ENCODE measurements at places on chromosomes 1 and 21. TPM values are rescaled to one million over a fixed set of nuclear protein-coding genes. Genes with fewer than 3 reads are reported as not detected.

- H3K36me3 ChIP-seq: peaks cover 30% of the 10 kb centered on the region
- no peak overlapping the region for H3K4me3 ChIP-seq
- no peaks in the 10 kb centered on the region for H3K4me1 ChIP-seq
- H3K27ac ChIP-seq: no peak overlapping the region
- H3K27me3 ChIP-seq: no peaks in the 10 kb centered on the region
Observed at GRCh38 chr1:176119549-176119948, 87.5 kb downstream of the COP1 start.

DNA sequence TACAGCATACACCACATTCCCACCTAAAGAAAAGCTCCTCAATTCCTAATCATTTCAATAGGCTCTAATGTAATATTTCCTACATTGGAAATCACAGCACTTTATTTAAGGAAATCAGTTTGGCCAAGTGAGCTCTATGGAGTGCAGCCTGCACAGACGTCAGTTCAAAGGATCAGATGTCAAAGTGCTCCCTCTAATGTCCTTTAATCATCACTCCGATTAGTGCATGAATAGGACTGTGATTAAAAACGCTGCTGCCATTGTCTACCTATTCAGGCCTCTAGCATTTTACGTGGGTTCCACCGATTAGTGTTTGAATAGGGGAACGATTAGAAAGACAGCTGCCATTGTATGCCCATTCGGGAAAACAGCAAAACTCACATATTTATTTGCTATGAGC, 50.2 kb downstream of the DPYD start:
- DNase-seq: no peak
- no peaks in the 10 kb centered on the region for H3K36me3 ChIP-seq
- no peaks in the 10 kb centered on the region for H3K4me1 ChIP-seq
- no peak overlapping the region for H3K27ac ChIP-seq
- no peaks in the 10 kb centered on the region for H3K27me3 ChIP-seq
- H3K4me3 ChIP-seq: no peak overlapping the region

GRCh38 chr1:17984583-17984982, 123.0 kb upstream of the IGSF21 start:
- no peak overlapping the region for H3K4me3 ChIP-seq
- no peaks in the 10 kb centered on the region for H3K36me3 ChIP-seq
- H3K27me3 ChIP-seq: peaks cover 16% of the 10 kb centered on the region
- DNase-seq: no peak

- no peaks in the 10 kb centered on the region for H3K27me3 ChIP-seq
- no peaks in the 10 kb centered on the region for H3K36me3 ChIP-seq
- no peak for DNase-seq
- H3K27ac ChIP-seq: no peak overlapping the region
Observed at GRCh38 chr1:225933072-225933471, 7.9 kb downstream of the LEFTY2 start.

DNA sequence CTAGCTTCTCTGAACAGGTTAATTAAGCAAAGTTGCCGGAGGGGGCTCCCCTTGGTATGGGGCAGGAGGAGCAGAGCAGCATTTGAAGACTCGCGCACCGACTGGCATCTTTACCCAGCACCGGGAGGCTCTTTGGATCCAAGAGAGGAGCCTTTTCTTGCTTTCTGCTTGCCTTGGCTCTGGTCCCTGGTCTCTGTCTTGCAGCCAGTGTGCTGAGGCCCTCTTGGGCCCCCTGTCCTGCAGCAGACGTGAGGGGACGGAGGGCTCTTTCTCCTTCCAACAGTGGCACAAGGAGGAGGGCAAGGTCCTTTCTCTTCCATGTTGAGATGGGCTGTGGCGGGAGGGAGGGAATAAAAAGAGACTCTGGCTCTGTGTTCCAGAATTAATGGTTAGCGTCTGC, 45.6 kb downstream of the ZBTB18 start:
- DNase-seq: no peak
- no peaks in the 10 kb centered on the region for H3K36me3 ChIP-seq
- H3K27ac ChIP-seq: no peak overlapping the region
- no peaks in the 10 kb centered on the region for H3K27me3 ChIP-seq
- H3K4me3 ChIP-seq: no peak overlapping the region
- H3K4me1 ChIP-seq: no peaks in the 10 kb centered on the region

DNA sequence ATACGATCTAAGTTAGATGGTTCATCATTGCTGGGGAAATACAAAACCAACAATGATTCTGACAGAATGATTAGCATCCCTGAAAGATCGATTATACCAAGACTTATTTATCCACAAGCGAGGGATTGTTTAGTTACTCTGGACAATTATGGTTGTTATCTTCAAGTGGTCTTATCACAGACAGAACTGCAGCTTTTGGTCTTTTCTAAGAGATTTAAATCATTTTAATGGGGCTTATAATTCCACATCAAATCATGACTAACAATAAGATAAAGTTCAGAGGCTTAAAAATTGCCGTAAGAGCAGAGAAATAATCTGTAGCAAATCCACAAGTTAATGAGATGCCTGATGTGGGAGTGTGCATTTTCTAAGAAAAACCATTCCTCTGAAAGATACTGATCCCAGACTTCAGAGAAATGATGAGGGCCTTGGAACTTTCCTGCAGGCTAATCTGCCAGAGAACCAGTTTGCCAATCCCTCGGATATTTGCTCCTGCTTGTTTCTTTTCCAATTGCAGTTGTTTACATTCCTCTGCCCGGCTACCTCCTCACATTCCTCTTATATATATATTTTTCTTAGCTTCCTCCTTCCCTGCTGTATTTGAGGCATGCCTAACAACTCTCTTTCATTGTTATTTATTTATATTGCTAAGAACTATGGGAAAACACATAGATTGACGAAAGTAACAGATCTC, 134.8 kb downstream of the BACH1 start:
- no peak overlapping the region for H3K4me3 ChIP-seq
- H3K27me3 ChIP-seq: no peaks in the 10 kb centered on the region
- no peaks in the 10 kb centered on the region for H3K4me1 ChIP-seq
- H3K27ac ChIP-seq: no peak overlapping the region
- no peak for DNase-seq
- H3K36me3 ChIP-seq: no peaks in the 10 kb centered on the region

DNA sequence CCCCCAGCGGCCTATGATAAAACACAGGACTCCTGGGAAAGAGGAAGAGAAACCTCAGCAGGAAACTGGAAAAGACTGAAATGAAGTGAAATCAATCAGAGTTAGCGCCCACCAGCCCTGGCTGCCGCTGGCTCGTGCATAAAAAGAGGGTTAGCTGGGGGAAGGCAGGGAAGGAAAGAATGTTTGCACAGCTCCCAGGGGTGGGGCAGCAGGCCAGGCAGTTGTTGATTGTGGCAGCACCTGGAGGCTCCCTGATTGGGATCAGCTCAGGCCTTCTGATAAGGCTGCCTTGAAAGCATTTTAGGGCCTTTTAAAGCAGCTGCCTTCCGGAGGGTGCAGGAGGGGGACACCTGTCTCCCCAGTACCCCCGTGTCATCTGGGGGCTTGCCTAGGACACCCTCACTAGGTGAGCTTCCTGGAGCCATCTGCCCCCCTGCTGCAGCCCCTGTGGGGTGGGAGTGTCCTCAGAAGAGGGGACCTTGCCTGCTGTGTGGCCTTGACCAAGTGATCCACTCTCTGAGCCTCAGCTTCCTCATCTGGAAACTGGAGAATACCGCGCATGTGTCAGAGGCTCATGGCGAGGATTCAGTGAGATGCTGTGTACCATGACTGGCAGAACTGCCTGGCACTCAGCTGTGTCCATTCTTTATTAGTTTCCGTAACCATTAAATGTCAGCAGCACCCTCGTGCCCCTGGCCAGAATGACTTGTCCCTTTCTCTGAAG, 6.6 kb downstream of the EPHB2 start:
- no peaks in the 10 kb centered on the region for H3K36me3 ChIP-seq
- no peak overlapping the region for H3K4me3 ChIP-seq
- H3K4me1 ChIP-seq: peaks cover 3% of the 10 kb centered on the region
- H3K27me3 ChIP-seq: no peaks in the 10 kb centered on the region
- no peak for DNase-seq
- no peak overlapping the region for H3K27ac ChIP-seq

DNA sequence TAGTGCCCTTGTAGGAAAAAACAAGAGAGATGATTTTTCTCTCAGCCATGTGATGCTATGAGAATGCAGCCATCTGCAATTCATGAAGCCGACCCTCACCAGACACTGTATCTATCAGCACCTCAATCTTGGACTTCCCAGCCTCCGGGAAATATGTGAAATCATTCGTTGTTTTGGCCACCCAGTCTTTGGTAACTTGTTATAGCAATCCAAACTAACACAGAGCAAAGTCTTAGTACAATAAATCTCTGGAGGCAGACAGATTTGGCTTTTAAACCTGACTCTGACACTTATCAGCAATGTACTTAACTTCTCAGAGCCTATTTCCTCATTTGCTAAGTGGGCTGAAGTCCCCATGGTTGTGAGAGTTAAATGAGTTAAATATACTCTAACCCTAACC, 5.1 kb upstream of the MED18 start:
- H3K4me3 ChIP-seq: no peak overlapping the region
- no peak for DNase-seq
- H3K27me3 ChIP-seq: no peaks in the 10 kb centered on the region
- no peaks in the 10 kb centered on the region for H3K36me3 ChIP-seq
- H3K27ac ChIP-seq: no peak overlapping the region

DNA sequence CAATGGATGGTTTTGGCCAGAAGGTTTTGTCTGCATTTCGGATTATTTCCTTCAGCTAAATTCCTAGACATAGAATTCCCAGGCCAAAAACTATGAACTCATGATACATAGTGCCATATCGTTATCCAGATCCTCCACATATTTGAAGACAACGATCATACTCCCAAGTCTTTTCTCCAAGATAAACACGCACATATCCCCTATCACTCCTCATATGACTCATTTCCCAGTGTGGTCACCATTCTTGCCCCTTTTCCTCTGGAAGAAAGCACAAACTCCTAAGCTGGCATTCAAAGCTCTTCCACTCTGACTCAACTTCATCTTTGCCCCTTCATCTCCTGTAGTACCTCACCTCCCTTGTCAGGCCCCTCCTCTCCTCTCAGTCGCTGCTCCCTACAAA, 277.6 kb downstream of the PLPP3 start:
- H3K27me3 ChIP-seq: no peaks in the 10 kb centered on the region
- DNase-seq: no peak
- no peaks in the 10 kb centered on the region for H3K4me1 ChIP-seq

Gene INKA2
- 1.2 TPM for polyA plus RNA-seq

Gene NADK
- 121 TPM for polyA plus RNA-seq

Measured in sigmoid colon (tissue), 7 donors.